ENCODE measurements at places on chromosomes 7 and 10.

- no peak for DNase-seq
These were observed 720.2 kb downstream of the AUTS2 start for GRCh38 chr7:70318511-70318910.

DNA sequence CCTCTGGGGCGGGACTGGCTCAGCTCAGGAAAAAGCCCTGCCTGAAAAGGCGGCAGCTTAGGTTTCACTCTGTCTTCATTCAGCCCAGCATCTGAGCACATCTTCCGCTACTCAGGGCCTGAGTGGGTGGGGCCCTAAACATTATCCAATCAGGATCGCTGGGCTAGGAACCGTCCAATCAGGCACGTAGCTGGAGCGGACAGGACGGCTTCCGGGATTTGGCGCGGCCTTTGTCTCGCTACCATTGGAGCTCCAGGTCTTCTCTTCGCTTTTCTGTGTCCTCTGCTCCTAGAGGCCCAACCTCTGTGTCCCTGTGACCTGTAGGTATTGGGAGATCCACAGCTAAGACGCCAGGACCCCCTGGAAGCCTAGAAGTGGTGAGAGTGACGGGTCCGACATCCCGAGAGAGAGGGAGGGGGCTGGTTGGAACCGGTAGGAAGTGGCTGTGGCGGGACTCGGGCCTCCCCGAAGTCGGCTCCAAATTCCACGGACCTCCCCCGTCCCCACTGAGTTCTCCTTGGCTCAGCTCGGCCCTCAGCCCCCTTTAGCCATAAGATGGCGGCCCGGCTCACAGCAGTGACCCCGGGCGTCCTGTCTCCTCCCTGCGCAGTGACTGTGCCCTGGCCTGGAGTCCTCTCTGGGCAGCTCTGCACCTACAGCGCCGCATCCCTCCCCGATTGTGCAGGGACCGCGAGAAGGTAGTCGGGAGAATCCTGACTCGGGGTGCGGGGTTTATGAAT lies 99.1 kb downstream of the ZNF680 start:
- peak; percentile 51 for DNase-seq

- peak; percentile 89 for DNase-seq
These were observed 132.8 kb upstream of the MGMT start for GRCh38 chr10:129334266-129334665.

DNA sequence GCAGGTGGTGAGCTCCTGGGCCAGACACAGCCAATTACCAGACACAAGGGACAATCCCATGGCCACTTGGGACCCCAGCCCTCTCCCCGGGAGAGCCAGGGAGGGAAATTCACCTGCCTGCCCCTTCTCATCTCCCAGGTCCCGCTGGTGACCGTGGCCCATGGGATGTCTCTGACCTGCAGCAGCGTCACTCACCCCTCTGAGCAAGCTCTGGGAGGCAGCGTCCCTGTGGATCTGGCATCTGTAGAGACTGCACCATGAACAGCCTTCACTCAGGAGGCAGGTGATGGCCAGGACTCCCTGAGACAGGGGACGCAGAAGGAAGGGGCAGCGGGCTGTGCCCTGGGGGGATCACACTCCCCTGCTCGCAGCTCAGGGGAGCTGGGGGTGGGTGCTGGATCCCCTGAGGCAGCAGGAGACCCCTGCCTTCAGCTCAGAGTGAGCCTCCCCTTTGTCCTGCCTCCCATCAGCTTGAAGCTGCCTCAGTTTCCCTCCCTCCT lies 90.8 kb downstream of the FOXL3 start:
- DNase-seq = no peak
